ENCODE measurements at places on chromosomes 1 and 21. TPM values are rescaled to one million over a fixed set of nuclear protein-coding genes. Genes with fewer than 3 reads are reported as not detected.

The CD160 gene
- total RNA-seq, result 0.16 TPM

- no peak for DNase-seq
Measured at GRCh38 chr1:93692451-93692861, 10.8 kb upstream of the BCAR3 start.

GRCh38 chr1:116854716-116855115 is 55.0 kb upstream of the PTGFRN start:
- DNase-seq, result no peak

The PDZK1 gene
- 0.78 TPM for total RNA-seq

- DNase-seq, result no peak
Measured at GRCh38 chr1:117142200-117142599, 20.7 kb upstream of the TRIM45 start.

DNA sequence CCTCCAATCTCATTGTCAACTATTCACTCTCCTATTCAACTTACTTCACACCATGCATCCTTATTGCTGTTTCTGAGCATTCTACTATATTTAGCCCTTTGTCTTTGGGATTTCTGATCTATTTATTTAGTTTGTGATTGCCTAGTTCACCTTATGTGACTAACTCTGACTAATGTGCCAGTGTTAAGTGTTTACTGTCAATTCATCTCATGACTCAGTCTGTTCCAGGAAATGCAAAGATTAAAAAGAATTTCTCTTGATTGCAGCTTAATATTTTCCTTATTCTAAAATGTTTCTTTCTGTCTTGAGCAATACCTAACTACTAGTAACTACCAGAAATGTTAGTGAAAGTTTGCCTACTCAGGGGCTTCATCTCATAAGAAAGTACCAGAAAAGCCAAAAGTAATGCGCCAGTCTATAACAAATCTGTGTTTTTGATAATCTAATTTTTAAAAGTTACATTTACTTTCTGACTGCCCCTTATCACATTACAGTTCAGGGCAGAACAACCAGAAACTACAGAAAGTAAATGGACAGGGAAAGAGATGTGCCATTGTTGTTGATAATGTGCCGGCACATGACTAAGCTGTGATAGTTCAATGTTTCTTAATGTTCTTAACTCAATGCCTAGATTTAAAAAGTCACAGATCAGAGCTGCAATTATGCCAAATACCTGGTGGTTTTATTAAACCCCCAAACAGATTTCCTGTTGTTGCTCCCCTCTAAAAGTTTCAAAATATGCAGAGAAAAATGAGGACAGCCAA is 556.5 kb downstream of the PTBP2 start:
- DNase-seq, result no peak

- DNase-seq, result no peak
Measured at GRCh38 chr1:11044849-11045427, 2.1 kb downstream of the MASP2 start.

GRCh38 chr1:224867715-224868114 is 61.8 kb upstream of the DNAH14 start:
- no peak for DNase-seq

The HHAT gene
- 2.0 TPM for total RNA-seq

The GBP6 gene
- 0.47 TPM for total RNA-seq

GRCh38 chr1:19156676-19157075 is 53.4 kb downstream of the UBR4 start:
- no peak for DNase-seq

Measured in occipital lobe (tissue), 3 donors.